Endothelial cell of umbilical vein (primary cell): ENCODE measurements at places on chromosomes 2 and 18. TPM values are rescaled to one million over a fixed set of nuclear protein-coding genes. Genes with fewer than 3 reads are reported as not detected.
A peak's percentile ranks its signal among the peaks of the same experiment; 100 is the strongest.

DNA sequence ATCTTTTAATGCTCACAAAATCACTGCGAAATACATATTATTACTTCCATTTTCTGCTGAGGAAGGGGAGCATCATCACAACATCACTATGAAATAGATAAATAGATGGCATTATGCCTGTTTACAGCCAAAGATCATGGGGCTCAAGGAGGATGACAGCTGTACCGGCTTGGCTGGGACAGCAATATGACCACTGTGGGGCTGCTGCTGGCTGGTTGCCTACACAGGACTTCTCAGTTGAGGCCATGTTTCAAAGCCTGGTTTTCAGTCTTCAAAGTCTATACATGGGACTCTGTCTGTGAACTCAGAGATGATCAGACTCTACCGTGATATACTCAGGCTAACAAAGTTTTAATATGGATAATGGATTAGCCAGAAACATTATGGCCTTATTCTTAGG, 58.7 kb downstream of the SPATS2L start:
- no peak for DNase-seq

GRCh38 chr2:9813312-9814128, 29.8 kb upstream of the TAF1B start:
- DNase-seq: peak; percentile 61

- peak; percentile 24 for DNase-seq
Measured at GRCh38 chr2:149399934-149400615, 69.7 kb downstream of the LYPD6 start.

DNA sequence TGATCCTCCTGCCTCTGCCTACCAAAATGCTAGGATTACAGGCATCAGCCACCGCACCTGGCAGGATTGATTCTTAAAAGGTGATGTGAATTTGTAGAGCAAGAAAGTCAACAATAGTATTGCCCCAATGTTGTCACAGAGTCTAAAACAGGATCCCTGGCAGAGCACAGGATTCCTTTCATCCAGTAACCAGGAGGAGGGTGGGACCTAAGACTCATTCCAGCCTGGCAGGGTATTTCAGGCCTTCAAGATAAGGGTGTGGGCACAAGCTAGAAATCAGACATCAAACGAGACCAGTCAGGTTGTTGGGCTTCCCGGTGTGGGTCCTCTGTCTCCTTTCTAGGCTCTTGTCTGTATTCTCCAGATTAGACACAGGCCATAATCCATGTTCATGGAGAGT, 511.4 kb downstream of the BCL11A start:
- DNase-seq: no peak

DNA sequence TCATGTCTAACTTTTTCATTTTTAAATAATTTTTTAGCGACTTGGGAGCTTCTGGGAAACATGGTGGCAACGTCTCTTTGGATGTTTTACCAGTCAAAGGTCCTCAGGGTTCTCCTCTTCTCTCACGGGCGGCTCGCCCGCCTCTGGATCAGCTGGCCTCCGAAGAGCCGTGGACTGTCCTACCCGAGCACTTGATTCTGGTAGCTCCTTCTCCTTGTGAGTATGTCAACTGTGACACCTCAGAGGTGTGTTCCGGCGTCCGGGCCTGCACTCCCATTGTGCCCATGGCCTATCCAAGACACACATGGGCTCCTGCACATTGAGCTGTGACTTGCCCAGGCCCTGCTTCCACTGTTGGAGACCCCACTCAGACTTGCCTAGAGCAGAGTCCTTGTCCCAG, 104.3 kb downstream of the CEP192 start:
- DNase-seq: no peak

DNA sequence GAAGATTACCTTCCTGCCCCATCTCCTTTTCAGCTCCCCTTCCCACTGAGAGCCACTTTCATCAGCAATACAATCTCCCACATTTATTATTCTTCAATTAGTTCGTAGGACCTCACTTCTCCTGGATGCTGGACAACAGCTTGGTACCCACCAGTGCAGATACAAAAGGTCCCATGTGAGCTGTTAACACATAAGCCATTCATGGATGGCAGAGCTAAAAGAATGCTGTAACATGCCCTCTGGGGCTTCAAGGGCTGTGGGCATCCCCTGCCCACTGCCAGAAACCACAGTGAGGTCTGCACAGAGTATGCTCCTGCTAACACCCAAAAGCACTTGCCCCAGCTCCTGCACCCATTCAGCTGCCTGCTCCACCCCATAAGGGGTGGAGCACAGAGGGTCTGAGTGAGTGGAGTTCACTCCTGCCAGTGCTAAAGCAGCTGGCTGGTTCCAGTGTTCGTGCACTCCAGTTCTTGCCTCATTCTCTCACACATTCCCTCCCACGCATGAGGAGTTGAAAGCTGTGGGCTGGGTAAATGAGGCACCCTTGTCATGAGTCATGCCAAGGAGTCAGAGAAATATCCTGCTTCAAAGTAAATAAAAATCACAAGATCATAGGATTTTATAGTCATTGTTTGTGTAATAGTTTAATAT, 305.9 kb upstream of the TMEFF2 start:
- no peak for DNase-seq

DNA sequence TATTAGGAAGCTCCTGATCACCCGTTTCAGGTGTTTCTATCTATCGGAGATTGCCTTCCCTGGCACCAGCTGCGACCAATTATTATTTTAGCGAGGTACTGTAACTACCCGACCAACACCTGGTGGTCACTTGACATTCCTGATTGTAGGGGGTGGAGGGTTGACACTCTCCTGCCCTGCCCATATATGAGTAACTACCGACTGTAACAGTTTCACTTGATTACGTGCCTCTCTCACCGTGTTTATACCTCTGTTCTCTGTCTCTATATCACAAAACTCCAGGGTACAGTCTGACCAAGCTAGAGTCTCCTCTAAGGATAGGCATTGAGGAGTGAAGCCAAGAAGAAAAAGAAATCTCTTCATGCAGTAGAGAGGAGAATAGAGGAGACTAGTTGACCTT, 268.0 kb upstream of the LRATD1 start:
- no peak for DNase-seq

DSG2 gene
- 0.04 TPM in 1 of 2 replicates, not detected in the other for polyA plus RNA-seq

INHBB gene
- polyA plus RNA-seq: 0.03 and 0.11 TPM in 2 replicates

CNDP1 gene
- not detected in 2 replicates for polyA plus RNA-seq

FSHR gene
- polyA plus RNA-seq: not detected in 2 replicates
